ENCODE measurements at places on chromosomes 7 and 10.
A peak's percentile ranks its signal among the peaks of the same experiment; 100 is the strongest.

DNA sequence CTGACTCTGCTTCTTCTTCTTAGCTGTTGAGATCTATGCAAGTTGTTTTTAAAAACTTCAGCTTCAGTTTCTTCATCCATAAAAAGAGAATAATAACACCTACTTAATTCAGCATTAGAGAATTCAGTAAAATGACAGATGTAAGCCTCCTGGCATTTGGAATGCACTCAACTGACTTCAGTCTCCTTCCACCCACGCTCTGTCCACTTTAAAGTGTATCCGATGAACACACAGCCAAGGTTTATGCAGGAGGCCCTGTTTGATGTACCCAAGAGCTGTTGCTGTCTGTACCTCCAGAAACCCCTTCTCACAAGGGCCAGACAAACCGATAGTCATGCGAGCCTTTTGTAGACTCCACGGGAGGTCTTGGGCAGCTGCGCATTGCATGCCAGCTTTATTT lies 27.1 kb upstream of the SLC35B4 start:
- peak; percentile 73 for DNase-seq

DNA sequence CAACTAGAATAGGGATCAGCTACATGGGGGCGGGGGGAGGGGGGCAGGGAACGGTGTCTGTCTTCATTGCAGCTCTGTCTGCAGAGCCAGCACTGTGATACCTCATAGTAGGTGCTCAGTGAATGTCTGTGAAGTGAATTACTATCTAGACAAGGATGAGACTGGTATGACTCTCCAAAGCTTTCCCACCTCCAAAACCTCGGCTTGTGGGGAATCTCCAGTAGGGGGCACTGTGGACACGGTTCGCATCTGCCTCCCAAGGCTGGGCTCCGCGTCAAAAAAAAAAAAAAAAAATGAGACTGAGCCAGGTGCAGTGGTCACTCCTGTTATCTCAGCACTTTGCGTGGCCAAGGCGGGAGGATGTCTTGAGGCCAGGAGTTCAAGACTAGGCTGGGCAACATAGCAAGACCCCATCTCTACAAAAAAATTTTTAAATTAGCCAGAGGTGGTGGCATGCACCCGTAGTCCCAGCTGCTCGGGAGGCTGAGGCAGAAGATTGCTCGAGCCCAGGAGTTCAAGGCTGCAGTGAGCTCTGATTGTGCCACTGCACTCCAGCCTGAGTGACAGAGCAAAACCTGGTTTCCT lies 9.6 kb downstream of the TRIM56 start:
- peak; percentile 28 for DNase-seq

DNA sequence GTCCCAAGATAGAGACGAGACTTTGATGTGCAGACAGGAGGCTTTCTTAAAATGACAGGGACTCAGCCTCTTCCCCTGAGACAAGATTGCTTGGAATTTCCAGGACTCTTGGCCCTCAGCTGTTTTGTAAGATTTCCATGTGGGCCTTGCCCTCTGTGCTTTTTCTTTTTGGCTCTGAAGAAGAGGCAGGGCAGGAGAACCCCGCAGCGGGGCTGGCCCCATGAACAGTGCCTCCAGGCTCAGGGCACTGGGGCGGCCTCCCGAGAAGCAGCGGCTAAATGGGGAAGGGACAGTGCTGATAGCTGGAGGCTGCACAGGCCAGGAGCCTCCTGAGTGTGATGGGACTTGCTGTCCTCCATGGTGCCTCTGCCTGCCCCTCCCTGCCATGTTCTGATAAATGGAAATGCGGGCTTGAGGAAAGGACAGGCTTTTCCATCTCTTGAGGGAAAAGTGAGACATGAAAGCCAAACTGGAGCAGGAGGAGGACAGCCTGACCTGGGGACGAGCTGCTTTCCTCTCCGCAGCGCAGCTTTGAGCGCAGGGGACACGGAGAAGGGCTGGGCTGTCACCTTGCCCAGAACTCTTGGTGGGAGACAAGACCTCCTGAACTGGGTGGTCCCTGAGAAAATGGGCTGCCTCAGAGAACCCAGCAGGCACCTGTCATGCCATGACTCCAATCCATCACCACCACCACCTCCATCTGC lies 12.1 kb downstream of the SAP25 start:
- peak; percentile 32 for DNase-seq

- no peak for DNase-seq
These were observed 58.8 kb upstream of the GAD2 start for GRCh38 chr10:26157734-26158133.

DNA sequence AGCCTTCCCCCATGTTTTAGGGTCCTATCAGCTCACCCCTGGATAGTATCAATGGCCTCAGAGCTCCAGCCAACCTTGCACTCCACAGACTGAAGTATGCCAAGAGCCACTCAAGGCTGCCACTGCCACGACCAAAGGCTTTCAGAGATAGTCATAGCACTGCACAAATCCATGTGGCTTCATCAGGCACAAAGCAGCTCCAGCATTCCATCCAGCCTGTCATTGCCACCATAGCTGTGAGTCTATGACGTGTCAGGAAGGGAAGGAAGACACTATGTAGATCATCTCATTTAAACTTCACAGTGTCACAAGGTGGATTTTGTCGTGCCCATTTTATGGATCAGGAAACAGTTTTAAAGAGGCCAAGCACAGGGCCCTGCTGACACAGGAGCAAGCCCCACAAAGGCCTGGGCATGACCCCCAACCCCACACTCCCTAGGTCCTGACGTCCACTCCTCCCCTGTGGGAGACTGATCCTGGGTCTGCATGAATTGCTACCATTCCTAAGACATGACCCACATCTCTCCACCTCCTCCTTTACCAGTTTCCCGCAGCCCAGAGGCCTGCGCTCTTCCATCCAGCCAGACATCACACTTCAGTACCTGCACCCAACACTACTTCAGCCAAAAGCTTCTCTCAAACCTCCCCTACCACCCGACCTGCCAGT lies 119.4 kb downstream of the DIP2C start:
- DNase-seq, result no peak

- DNase-seq, result no peak
These were observed 113.9 kb upstream of the NPS start for GRCh38 chr10:127435246-127435645.

DNA sequence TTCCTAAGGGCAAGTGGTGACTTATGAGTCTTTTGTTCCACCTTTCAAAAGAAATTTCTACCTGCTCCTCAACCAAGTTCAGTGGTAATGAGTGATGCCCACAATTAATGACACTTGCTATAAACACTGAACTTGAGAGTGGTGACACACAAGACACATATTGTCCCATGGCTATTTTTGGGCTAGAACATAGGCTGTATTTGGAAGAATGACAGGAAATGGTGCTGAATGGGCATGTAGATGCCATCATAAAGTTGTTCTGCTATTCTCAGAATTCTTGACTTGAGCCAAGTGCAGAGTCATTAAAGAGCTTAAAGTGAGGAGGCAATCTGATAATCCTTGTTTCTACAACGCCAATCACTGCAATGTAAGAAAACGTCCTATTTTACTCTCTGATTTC lies 313.3 kb downstream of the AGMO start:
- no peak for DNase-seq

GRCh38 chr10:92644921-92645320 lies 44.8 kb upstream of the HHEX start:
- DNase-seq, result no peak

DNA sequence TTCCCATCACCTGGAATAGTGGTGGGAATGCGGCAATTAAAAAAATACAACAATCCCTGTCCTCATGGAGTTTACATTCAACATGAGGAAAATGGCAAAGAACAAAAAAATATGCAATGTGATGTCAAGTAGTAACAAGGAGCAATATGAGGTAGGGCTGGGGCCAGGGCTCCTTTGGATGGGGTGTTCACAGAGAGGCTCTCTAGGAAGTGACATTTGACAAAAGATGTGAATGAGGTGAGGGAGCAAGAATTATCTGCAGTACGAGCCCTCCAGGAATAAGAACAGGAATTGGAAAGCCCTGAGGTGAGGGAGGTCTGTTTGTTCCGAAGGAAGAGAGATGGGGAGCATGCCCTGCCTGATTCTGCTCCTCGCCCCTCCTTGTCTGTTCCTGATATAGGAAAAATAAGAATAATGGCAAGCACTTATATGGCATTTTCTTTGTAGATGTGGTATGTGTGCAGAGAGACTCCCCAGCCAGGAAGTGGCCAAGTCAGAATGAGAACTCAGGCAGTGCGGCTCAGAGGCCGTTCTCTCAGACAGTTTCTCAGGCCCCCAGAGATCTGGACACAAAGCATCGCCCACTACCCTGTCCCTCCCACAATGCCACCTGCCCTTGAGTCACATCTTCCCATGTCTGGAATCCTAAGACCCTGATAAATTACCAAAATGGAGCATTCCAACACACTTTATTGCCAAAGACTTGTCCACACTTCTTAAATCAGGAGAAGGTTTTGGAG lies 105.6 kb downstream of the APBB1IP start:
- DNase-seq, result no peak

- no peak for DNase-seq
These were observed 93.3 kb downstream of the FAM53B start for GRCh38 chr10:124650820-124651401.

- DNase-seq, result no peak
These were observed 29.3 kb downstream of the AP3M1 start for GRCh38 chr10:74121368-74121767.

DNA sequence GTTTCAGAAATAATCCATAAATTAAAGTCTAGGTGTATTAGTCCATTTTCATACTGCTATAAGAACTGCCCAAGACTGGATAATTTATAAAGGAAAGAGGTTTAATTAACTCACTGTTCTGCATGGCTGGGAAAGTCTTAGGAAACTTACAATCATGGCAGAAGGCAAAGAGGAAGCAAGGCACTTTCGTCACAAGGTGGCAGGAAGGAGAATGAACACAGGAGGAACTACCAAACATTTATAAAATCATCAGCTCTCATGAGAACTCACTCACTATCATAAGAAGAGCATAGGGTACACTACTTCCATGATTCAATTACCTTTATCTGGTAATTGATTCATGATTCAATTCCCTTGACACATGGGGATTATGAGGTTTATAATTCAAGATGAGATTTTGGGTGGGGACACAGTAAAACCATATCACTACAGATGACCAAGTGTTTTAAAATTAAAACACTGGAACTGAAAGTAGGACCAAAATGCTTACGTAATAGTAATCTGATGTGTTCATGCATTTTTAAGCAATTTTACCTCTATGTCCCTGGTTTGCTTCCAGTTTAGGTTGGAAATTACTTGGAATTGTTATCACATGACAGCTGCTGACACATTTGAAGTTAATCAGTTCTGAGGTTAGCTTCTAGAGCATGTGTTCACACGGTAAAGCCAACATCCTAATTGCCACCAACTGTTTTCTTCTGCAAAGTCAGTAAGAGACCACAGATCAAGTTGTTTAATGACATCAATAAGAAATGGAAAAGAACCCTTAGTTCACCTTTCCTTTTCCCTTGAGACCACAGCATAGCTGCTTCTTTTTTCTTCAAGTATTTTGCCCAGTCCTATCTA lies 48.4 kb upstream of the SEMA3C start:
- DNase-seq, result peak; percentile 11

- no peak for DNase-seq
These were observed 148.5 kb downstream of the KIAA1217 start for GRCh38 chr10:24357344-24358004.

- no peak for DNase-seq
These were observed 97.7 kb upstream of the SMIM30 start for GRCh38 chr7:113216038-113216437.

- DNase-seq, result peak; percentile 83
These were observed 83.9 kb downstream of the JAZF1 start for GRCh38 chr7:28096713-28097112.

GRCh38 chr7:80671744-80672143 lies 33.3 kb downstream of the CD36 start:
- DNase-seq, result no peak

DNA sequence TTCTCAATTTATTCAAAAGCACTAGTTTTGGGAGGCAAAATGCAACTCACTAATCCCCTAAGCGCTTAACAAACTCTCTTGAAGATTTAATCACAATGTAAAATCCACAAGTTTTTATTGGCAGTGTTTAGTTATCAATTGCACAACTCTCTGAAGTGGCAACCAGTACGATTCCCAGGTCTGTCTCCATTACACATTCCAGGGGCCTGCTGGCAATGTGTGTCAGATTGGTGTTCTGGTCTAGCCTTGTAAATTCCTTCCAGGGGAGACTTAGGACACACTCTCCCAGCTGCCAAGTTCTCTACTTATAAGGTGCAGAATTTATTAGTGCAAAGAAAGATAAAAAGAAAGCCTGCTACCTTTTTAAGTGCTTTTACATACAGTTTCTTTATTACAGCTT lies 164.7 kb upstream of the HPS1 start:
- no peak for DNase-seq

- DNase-seq, result no peak
These were observed 267.9 kb upstream of the LRGUK start for GRCh38 chr7:133859231-133859630.

GRCh38 chr10:126075009-126075408 lies 178.6 kb downstream of the FANK1 start:
- DNase-seq, result no peak

GRCh38 chr7:98733036-98733435 lies 116.0 kb downstream of the NPTX2 start:
- peak; percentile 2 for DNase-seq

Measured in G401 (cell line).